Cardiac fibroblast (primary cell): ENCODE measurements at places on chromosomes 13 and 19.

GRCh38 chr19:18000915-18001776, 6.8 kb upstream of the ARRDC2 start:
- peak; percentile 89 for DNase-seq

GRCh38 chr13:72246396-72246795, 379.4 kb upstream of the DACH1 start:
- no peak for DNase-seq

- peak; percentile 85 for DNase-seq
Measured at GRCh38 chr19:46413262-46414031, at the start of gene CCDC8. Gene CCDC8, minus strand, starts transcription at chr19:46413564. Its CDS starts 754 bp downstream, at chr19:46412810.

GRCh38 chr19:3978145-3978544, 7.1 kb downstream of the EEF2 start:
- no peak for DNase-seq

DNA sequence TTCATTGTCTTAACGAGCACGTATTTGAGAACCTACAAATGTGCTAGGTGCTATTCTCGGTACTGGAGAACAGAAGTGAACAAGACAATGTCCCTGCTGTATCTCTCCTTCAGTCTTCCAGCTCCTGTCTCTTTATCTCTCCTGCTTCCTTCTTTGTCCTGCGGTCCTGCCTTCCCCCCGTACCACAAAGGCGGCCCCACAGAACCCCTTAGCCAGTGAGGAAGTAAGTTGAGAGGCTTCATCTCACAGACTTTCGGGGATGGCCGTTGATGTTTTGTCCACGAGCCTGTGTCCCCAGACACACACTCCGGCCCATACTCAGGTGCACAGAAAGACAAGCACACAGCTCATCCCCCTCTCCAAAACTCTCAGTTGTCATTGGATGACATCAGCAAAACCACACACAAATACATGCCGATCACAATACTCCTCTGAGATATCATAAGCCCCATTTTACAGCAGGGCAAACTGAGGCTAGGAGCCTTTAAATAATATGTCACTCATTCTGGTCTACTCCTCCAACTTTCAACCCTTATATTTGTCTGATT, 507 bp upstream of the SWSAP1 start:
- no peak for DNase-seq

DNA sequence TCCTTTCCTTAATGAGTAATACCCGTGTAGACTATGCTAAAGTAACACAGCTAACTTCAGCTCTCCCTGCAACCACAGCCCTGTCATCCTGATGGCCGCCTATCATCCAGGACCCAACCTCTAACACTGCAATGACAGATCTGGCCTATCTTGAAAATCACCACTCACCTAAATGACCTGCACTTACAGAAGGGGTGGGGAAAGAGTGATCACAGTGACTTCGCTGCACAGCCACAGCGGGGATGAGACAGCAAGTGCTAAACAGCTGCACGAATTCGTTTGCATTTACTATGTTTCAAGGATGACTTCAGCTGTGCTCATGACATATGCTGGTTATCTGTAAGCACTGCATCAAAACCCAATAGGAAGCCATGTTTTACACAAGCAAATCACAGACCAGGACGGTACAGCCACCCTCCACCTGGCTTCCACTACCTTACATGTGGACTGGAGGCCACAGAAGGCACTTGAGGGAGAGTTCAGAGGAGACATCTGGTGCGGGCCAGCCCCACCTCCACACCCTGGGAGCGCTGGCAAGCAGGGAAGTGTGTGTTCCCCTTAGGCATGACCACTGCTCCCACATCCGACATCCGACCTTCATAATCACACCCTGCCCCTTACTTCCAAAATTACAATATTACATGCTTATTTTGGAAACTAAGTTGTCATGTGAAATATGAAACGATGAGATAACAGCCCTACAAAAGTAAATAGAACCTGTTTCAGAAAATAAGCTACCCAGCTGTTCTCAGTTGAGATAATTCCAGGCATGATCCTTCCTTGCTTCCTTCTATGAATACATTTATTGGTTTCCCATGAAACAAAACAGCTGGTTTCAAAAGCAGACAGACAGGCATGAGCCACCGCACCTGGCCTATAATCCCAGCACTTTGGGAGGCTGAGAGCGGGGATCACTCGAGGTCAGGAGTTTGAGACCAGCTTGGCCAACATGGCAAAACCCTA, 95.7 kb downstream of the STK24 start:
- DNase-seq = peak; percentile 58

GRCh38 chr13:77036279-77036678, 9.3 kb upstream of the FBXL3 start:
- DNase-seq = no peak

DNA sequence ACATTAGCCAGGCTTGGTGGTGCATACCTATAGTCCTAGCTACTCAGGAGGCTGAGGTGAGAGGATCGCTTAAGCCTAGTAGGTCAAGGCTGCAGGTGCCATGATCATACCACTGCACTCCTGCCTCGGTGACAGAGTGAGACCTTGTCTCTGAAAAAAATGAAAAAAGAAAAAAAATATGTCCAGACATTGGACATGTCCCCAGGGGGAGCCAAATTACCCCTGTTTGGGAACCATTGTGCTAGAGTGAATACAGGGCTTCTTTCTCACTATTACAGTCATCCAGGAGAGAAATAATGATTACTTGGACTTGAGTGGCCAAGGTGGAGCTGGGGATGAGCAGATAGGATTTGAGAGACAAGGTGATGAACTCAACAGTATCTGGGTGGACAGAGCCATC, 52.9 kb upstream of the ABCC4 start:
- no peak for DNase-seq

DNA sequence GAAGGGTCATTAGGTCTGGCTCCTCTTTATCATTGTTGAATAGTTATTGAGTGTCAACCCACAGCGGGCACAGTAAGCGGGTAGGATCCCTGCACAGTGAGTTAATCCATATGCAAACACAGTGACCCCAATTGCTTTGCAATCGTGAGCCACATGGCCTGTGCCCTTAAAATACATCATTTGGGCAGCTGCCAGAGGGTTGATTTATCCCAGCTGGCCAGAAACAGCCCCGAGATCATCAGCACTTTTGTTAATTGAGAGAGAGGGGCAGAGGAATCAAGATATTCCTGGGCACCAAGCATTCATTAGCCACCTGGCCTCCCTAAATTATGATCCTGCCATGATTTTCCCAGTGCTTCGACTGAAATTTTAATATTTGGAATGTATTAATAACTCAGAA, 9.8 kb upstream of the CNMD start:
- no peak for DNase-seq

GRCh38 chr13:75308222-75308621, 173.7 kb downstream of the TBC1D4 start:
- no peak for DNase-seq

GRCh38 chr13:33349986-33350826, 64.7 kb upstream of the STARD13 start:
- DNase-seq = peak; percentile 56
